ENCODE measurements at places on chromosomes 4 and X.

DNA sequence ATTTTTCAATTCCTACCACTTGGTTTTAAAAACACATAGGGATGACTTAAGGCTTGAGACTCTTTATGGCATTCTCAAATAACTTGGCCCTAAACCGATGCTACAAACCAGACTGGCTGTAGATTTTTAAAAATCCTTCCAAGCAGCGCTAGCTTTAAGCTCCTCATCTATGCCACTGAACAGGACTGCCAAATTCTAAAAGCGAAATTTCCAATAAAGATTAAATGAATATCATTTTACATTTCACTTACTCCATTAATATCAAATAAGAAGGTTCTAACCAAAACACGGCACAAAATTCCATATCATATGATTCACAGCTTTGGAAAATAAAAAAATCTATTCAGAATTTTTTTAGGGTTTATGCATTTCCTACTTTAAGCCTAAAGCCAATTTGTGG is 134.2 kb downstream of the FANCB start:
- no peak for DNase-seq

DNA sequence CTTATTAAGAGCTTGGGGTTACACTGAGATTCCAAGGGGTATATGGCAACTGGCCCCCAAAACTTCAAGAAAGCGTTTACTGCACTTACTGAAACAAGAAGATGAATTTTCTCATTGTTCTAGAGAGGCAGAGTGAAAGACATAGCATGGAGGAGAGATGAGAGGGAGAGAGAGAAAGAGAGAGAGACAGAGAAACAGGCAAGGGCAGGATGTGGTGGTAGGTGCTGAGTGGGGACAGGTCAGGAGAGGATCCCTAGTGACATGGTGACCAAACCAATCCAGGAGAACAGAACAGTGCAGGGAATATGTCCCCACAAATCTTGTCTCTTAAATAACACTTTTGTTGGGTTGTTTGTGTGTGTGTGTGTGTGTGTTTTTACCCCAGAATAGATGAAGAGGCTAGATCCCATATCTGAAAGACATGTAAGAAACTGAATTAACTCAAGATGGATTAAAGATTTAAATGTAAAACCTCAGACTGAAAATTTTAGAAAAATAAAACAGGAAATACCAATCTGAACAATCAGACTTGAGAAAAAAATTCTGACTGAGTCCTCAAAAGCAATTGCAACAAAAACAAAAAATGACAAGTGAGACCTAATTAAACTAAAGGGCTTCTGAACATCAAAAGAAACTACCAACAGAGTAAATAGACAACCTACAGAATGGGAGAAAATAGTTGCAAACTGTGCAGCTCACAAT is 202.2 kb downstream of the QDPR start:
- no peak for DNase-seq

DNA sequence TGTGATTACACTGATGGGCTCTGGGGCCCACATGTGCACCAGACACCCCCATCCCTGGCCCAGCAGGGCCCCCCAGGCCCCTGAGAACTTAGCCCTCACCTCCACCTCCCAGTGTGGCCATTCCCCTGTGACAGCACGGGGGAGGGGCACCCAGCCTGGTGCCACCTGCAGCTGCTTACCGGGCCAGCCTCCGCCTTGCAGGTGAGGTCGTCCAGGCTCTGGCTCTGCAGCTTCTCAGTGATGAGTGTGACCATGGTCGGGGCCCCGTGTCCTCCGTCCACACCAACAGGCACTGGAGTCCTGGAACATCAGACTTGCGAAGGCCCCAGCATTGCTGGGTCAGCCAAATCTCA is 15.6 kb downstream of the FAM53A start:
- DNase-seq, result no peak

DNA sequence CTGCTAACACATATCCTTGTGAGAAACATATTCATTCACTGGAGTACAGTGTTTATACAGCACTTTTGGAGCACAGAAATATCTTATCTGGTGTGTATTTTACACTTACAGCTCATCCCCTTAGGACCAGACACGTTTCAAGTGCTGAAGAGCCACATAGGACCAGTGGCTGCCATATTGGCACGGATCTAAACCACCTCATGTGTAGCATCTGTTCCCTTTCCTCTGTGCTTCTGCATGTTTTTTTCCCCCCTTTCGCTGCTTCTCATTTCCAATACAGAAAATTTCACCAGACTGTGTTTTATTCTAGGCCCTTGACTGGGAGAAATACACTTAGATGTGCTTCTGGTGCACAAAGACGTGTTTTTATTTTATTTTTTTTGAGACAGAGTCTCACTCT is 69.7 kb upstream of the RBMX start:
- DNase-seq, result no peak

- peak; percentile 33 for DNase-seq
Observed at GRCh38 chr4:42655921-42656678, 805 bp downstream of the ATP8A1 start.

DNA sequence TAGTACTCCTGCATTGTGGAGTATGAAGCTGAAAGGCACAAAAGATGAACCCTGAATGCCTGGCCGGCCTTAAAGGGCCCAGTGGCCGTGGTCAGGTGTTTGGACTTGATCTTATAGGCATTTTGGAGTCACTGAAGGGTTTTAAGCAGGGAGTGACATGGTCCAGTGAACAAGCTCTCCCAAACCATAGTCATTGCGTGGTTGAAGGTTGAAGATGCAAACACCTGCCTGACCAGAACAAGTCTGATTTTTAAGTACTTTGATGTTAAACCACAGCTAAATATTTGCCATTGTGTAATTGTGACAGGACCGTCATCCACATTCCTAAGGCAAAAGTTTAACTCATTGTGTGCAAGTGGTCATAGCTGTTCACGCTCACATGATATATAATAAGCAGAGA is 3.3 kb downstream of the STK32B start:
- no peak for DNase-seq

DNA sequence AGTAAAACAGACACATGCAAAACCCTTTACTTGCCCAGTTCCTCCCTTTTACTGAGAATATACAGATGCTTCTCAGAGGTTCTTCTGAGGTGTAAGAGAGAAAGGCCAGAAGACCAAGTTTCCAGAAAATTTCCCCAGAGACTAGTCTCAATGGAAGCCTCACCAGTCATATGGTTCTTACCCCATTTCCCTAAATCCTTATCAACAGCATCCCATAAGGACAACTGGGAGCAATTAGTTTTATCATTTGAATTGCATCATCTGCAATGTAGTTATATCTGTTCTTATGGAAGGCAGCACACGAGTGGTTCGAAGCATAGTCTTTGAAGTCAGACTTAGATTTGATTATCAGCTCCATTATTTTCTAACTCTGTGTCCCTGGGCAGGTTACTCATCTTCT is 203.6 kb upstream of the PPARGC1A start:
- DNase-seq, result no peak

Measured in stimulated activated CD8-positive, alpha-beta memory T cell treated with anti-CD3 and anti-CD28 coated beads, Interleukin-12 subunit alpha, Interleukin-12 subunit beta, amount 100 ng/mL, for 4 hours (primary cell).